ENCODE measurements at places on chromosomes 11 and 22. TPM values are rescaled to one million over a fixed set of nuclear protein-coding genes. Genes with fewer than 3 reads are reported as not detected.

Gene MMP27
- total RNA-seq, result not detected

Gene MRPL21
- 53.0 TPM for total RNA-seq

Gene SYT8
- total RNA-seq, result not detected

Gene CCDC89
- 3.7 TPM for total RNA-seq

Gene LARGE2
- not detected for total RNA-seq

Gene SCN2B
- not detected for total RNA-seq

Gene B4GALNT4
- total RNA-seq, result 1.9 TPM

Gene CYB5R2
- total RNA-seq, result 3.4 TPM

Gene MUC15
- not detected for total RNA-seq

Gene ZC3H12C
- 16.1 TPM for total RNA-seq

Gene CARD10
- total RNA-seq, result 3.6 TPM

Gene PKDREJ
- total RNA-seq, result not detected

Gene MRGPRE
- not detected for total RNA-seq

Gene OR2AT4
- total RNA-seq, result not detected

Gene LRRC74B
- total RNA-seq, result not detected

Gene SLC25A18
- total RNA-seq, result not detected

Gene WNT11
- 0.85 TPM for total RNA-seq

Gene KCNC1
- not detected for total RNA-seq

Gene HSPB2
- 0.28 TPM for total RNA-seq

Gene CASTOR1
- total RNA-seq, result 6.3 TPM

Gene C22orf31
- total RNA-seq, result not detected

Gene SCGB1A1
- total RNA-seq, result not detected

Gene ROBO4
- 1.1 TPM for total RNA-seq

Gene SCGB1D2
- not detected for total RNA-seq

Gene SERPIND1
- not detected for total RNA-seq

Gene SLC22A9
- total RNA-seq, result not detected

Gene DNAJB7
- not detected for total RNA-seq

Gene SERPING1
- total RNA-seq, result 21.4 TPM

Gene ADM2
- 0.58 TPM for total RNA-seq

Gene KCNK4
- total RNA-seq, result not detected

Gene XNDC1N
- total RNA-seq, result 8.8 TPM

Gene ANKK1
- total RNA-seq, result not detected

Gene SLCO2B1
- total RNA-seq, result 0.38 TPM

Gene NCR3LG1
- total RNA-seq, result 3.1 TPM

Gene DYNC2H1
- total RNA-seq, result 21.3 TPM

Gene CALCA
- not detected for total RNA-seq

Gene GSTT2B
- total RNA-seq, result 4.2 TPM

Gene RASD2
- 0.56 TPM for total RNA-seq

Gene SLC29A2
- total RNA-seq, result 0.85 TPM

Gene RIC3
- total RNA-seq, result not detected

Gene P2RY2
- total RNA-seq, result 0.28 TPM
